Activated CD4-positive, CD25-positive, alpha-beta regulatory T cell treated with anti-CD3 and anti-CD28 coated beads, Interleukin-2, amount 50 U/mL, for 16 hours (primary cell): ENCODE measurements at places on chromosomes 6 and 20.

DNA sequence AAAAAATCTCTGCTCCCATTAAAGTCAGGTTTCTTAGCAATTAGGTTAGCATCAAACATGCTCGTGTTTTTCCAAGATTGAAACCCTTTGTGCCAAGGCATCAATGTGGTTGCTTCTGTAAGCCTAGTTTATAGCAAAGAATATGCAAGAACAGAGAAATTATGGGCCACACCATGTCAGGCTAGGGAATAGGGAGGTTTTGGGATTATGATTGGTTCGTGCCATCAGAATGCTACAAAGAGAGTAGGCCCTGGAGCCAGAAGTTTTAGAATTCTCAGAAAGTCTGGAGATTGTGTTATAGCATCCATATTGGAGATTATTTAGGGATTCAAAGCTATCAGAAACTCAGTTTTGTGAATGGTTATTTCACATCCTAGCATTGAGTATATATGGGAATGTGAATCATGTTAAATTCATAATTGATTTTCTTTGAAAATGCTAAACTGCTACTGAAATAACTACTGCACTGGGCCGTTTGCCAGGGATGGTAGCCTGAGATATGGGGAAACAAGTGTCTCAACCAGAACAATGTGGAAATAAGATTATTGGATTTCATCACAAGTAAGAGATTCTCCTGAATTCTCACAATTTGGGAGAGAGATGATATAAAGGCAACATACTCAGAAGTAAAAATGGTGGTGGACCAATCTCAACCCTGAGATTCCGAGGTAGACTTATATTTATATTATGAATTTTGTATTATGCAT is 45.3 kb downstream of the ZNF292 start:
- no peak for DNase-seq

- DNase-seq = no peak
These were observed 150.4 kb downstream of the MRPL14 start for GRCh38 chr6:43976706-43977403.

GRCh38 chr6:165186041-165186440 is 123.4 kb downstream of the C6orf118 start:
- DNase-seq = no peak

- DNase-seq = no peak
These were observed 148.5 kb downstream of the LY86 start for GRCh38 chr6:6736791-6737654.

DNA sequence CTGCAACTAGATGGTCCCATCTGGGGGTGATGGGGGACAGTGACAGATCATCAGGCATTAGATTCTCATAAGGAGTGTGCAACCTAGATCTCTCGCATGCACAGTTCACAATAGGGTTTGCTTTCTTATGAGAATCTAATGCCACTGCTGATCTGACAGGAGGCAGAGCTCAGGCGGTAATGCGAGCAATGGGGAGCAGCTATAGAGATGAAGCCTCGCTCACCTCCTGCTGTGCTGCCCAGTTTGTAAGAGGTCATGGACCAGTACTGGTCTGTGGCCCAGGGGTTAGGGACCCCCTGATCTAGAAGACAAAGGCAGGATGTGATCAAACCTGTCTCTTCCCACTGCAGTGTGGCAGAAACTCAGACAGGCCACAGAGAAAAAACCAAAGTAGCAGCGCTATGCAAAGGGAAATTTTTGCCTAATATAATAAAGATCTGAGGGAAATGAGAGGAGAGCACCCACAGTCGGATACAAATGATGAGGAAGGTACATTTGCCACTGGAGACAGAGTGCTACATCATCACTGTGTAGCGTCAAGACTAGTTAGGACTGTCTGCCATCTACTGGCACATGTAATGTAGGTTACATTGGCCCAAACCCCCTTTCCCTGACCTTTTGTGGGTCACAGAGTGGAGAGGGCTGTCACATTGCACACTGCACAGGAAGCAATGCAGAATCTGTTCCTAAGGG is 4.1 kb upstream of the LY86 start:
- no peak for DNase-seq
